ENCODE measurements at places on chromosomes 2 and 18.

DNA sequence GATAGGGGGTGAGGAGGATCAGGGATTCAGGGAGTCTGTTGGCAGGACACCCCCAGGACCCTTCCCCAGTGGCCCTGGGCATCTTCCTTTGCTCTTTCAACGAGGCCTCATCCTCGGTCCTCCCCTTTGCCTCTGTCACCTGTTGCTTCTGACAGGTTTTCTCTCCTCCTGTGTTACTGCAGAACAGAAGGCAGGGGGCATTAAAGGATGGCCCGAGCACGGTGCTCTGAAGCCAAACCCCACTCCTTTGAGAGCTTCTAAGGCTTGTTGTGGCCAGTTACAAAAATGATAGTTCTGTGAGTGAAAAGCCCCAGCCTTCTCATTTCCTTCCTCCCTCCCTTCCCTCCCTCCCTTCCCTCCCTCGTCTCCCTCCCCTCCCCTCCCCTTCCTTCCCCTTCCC, 82.5 kb downstream of the THNSL2 start:
- no peak for DNase-seq

GRCh38 chr18:46672062-46672970, 15.3 kb upstream of the LOXHD1 start:
- no peak for DNase-seq

- no peak for DNase-seq
These were observed 29.3 kb downstream of the MEX3C start for GRCh38 chr18:51168026-51168742.

- DNase-seq = no peak
These were observed 7.9 kb downstream of the MFSD6 start for GRCh38 chr2:190415794-190416775.

DNA sequence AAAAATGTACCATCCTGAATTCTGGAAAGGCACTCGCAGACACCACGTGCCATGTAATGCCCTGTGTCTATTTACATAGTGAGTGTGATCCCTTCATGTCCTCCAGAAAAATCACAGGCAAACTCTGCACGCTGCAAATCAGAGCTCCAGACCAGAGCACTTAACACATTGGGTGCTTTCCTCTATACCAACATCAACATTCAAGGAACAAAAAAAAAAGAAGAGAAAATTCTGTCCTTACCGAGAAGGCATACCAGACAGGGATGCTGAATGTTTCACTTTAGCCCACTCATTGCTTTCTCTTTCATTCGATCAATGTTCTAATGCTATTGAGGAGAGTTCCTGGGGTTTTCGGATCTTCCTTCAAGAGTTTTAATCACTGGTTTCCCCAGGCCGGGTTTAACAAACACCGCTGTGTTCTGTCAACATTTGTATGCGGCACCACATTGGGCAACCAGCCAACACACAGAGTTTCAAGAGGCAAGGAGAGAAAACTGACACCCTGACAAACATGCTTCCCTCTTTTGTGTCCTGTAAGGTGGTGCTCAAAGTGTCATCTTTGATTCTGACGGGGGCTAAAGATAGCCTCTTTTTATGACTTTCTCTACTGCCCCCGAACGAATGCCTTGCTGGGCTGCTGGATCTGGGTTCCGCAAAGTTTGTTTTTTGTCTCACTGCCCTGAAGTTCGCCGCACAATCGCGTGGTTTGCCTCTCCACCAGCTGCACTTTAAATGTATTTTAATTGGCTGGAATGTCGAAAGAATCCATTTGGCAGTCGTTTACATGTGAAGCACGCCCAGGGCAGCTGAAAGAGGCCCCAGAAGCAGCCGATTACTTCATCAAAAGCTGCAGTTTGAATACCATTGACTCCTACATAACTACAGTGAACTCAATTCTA, 106.4 kb upstream of the NCKAP5 start:
- no peak for DNase-seq

- DNase-seq = no peak
These were observed 38.2 kb upstream of the CYP1B1 start for GRCh38 chr2:38113981-38114708.

- DNase-seq = no peak
These were observed 50.8 kb upstream of the RASGRP3 start for GRCh38 chr2:33425586-33426031.

GRCh38 chr2:43324259-43325106, 98.1 kb upstream of the ZFP36L2 start:
- DNase-seq = no peak

DNA sequence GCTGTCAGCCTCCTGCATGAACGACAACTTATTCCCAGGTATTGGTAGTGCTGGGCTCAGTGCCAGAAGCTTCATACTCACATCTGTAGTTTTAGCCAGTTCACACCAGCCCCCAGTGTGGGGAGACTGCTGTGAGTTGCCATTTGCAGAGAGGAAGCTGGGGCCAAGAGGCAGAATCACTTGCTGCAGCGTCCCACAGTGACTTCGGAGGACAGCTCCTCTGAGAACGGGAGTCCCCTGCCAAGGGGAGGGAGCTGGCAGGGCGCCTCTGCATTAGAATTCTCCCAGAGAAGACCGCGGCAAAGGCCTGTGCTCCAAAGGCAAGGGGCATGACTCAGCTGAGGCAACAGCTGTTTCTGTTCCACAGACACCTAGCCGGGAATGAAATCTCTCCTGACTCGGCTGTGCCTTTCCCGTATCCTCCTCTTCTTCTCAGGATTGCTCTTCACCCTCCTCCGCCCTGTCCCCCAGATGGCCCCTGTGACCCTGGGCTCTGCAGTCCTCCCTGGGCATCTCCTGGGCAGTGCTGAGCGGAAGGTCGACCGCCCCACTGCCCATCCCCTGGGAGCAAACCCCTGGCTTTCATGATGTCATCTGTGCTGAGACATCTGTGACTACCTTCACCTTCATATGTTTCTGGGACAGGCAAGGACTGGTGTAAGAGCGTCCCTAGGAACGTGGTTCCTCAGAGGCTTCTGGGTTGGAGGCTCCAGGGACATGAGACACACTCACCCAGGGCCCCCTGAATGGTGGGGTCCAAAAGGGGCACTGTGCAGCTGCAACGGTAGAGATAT, 18.0 kb downstream of the MAL start:
- DNase-seq = no peak

- no peak for DNase-seq
These were observed 1.5 kb upstream of the IL1RL2 start for GRCh38 chr2:102185347-102185746.

DNA sequence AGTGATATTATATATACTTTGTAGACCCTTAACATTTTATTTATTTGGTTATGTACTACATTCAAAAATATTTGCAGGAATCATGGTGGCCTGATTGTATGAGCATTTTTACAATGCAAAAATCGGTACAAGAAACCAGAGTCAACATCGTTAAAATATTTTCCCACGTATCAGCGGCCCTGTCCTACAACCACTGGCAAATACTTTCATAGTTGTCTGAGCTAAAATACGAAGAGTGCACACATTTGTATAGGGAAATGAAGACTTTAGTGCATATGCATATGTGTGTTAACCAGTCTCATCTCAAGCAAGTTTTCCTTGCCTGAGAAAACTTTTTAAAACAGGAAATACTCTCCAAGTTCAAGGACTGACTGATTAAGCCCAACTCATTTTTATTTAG, 35.9 kb downstream of the CCDC102B start:
- DNase-seq = no peak

DNA sequence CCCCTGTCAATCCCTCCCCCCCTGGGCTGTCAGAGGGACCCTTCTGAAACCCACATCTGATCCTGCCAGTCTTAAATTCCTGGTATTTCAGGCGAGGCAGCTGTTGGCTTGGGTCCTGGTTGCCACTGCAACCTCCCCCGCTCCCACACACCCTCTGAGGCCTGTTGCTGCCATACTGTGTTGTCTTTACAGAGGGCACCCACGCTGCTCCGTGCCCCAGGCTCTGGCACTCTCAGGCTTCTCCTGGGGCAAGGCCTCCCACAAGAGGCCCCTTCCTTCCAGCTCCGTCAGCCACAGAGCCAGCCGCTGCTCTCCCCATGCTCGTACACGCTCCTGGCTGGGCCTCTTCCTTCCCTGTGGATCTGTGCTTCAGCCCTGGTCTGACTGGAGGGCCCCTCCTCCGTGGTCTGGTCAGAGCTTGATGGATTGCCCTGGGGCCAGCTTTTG, 8.6 kb downstream of the CABLES1 start:
- DNase-seq = no peak

- peak; percentile 16 for DNase-seq
These were observed 90.3 kb downstream of the OLA1 start for GRCh38 chr2:174158003-174158402.

GRCh38 chr18:76487070-76487469, 8.0 kb downstream of the ZNF516 start:
- DNase-seq = no peak

DNA sequence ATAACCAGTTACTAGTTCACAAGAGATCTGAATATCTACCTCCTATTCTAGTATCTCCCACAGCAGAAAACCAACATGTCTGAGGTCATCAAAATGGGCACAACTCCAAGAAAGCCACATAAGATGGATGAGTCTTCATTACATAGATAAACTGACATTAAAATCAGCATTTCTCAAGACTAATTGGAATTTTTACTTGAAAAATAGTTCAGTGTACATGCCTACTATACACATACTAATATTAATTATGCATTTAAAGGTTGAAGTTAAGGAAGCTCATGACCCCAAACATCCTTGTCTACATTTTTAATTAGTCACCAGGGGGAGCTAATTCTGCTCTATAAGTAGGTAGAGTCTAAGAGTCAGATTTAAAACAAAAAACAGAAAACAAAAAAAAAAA, 41.9 kb downstream of the ZNF521 start:
- DNase-seq = no peak

GRCh38 chr2:11710210-11710609, 36.2 kb upstream of the LPIN1 start:
- no peak for DNase-seq

GRCh38 chr2:235706506-235706905, 212.7 kb downstream of the AGAP1 start:
- no peak for DNase-seq

- DNase-seq = no peak
These were observed 75.2 kb downstream of the DPP4 start for GRCh38 chr2:161998857-161999256.

GRCh38 chr2:120873958-120874887, 138.6 kb downstream of the GLI2 start:
- no peak for DNase-seq

GRCh38 chr18:26301681-26302080, 75.4 kb downstream of the TAF4B start:
- no peak for DNase-seq

DNA sequence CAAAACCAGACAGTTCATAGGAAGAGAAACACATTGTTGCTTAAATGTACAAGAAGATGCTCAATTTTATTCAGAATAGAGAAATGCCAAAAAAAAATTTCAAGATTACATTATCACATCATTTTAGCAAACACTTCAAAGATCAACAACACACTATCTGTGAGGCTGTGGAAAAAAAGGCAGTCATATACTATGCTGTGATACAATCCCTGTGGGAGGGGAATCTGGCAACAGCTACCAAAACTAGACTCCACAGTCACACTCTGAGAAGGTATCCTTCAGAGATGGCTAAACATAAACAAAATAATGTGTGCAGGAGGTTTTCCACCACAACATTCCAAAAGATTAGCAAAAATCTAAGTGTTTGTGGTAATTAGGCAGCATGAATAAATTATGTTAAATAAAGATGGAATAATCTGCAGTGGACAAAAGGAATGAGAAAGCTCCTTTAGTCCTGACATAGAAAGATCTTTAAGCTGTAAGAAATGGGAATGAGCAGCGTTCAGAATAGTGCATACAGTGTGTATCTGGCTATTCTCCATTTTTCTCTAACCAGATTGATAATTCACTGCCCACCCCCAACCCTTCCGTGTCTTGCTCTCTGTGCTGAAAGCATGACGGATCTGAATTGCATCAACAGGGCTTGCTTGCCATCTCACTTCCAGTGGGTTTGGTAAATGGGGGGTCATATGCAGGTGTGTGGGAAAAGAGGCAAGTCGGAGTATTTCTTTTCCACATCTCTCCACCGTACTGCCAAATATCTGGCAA, 329.6 kb downstream of the MBD2 start:
- no peak for DNase-seq

DNA sequence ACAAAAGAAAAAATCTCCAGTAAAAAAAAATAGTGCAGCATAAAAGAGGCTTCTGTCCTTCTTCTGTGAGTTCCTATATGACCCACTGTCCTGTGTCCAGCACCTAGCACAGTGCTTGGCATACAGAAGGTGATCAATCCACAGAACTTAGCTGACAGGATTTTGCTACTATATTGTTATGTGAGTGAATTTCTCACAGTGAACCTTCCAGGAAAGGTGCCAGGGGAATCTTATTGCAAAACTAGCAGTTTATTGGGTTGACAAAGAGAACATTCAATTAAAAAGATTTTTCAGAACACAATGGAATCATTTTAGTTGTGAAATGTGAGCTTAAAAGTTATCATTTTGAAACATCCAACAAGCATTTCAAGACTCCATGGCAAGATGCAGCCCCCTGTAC, 12.4 kb upstream of the TRIB2 start:
- no peak for DNase-seq

GRCh38 chr2:234550511-234551107, 53.7 kb upstream of the ARL4C start:
- peak; percentile 46 for DNase-seq

GRCh38 chr2:170928036-170928823, 823 bp upstream of the GORASP2 start:
- DNase-seq = no peak

DNA sequence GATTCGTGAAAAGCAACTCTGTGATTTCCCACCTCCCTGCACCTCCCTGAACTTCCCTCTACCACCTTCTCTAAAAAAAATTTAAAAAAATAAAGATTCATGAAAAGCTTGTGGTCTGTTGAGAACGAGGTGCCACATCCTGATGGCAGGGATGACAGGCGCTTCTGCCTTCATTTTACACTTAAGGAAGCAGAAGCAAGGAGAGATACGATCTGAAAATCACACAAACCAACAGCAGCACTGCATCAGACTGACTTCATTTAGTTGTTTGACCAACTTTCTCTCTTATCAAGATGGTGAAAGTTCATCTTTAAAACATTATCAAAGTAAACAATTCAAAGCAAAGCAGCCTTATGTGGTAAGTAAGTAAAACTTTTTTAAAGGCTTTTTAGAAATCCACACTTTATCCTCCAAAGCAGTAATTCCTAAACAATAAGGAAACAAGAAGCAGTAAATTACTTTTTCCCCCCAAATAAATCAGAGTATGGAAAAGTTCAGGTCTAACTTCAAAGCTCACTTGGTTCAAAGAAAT, 15.5 kb downstream of the WDFY1 start:
- no peak for DNase-seq

GRCh38 chr18:46656326-46657114, 500 bp downstream of the LOXHD1 start:
- DNase-seq = no peak

DNA sequence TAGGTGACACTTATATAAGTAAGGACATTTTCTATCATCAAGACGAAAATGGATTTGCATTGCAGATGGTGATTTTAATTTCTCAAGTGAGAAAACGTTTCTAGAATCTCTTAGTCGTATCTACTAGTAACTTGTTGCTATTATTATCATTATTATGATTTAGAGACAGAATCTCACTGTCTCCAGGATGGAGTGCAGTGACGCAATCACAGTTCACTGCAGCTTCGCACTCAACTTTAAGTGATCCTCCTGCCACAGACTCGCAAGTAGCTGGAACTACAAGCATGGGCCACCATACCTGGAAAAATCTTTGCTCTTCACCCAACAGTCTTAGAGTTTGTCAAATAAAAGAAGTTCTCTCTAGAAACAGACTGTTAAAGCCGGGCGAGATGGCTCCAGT, 37.6 kb upstream of the DDX18 start:
- DNase-seq = no peak

- no peak for DNase-seq
These were observed 254.1 kb downstream of the TSN start for GRCh38 chr2:122009561-122009960.

- DNase-seq = no peak
These were observed 591.2 kb downstream of the RNF144A start for GRCh38 chr2:7508296-7508943.

All from activated naive CD4-positive, alpha-beta T cell treated with anti-CD3 and anti-CD28 coated beads, Interleukin-2, amount 50 U/mL, for 16 hours (primary cell).